Stimulated activated CD4-positive, alpha-beta T cell treated with anti-CD3 and anti-CD28 coated beads, Interleukin-4, amount 100 ng/mL, for 1 hour (primary cell): ENCODE measurements at places on chromosomes 2 and 18.

DNA sequence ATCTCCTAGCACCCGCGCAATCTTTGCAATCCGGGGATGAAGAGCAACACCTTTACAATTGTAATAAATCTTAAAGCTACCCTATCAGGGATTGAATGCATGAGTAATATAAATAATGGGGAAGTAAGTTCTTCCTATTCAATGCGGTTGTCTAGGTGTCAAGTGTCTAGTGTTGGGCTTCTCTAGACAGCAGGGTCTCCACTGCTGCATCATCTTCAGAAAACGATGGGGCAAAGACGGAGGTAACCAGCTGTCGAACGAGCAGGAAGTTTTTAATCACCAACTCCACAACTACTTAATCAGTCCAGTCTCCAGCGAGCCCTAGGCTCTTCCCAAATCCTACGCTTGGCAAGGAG, 573 bp downstream of the STAM2 start:
- DNase-seq = no peak

DNA sequence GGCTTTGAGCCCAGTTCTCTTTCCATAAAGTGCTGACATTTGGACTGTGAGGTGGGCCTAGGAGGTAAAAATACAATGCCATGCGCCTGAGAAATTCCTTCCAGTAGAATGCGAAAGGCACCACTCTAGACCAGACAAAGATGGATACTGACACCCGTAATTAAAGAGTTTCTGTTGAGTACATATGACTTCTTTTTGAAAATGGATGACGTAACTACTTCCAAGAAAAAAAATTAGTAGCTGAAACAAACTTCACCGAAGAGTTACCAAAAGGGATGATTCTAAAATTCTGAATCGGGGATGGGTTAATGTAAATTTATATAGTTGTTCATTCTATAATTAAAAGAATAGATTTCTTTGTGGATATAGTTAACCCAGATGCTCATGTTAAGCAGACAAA, 146.8 kb downstream of the ALK start:
- no peak for DNase-seq

DNA sequence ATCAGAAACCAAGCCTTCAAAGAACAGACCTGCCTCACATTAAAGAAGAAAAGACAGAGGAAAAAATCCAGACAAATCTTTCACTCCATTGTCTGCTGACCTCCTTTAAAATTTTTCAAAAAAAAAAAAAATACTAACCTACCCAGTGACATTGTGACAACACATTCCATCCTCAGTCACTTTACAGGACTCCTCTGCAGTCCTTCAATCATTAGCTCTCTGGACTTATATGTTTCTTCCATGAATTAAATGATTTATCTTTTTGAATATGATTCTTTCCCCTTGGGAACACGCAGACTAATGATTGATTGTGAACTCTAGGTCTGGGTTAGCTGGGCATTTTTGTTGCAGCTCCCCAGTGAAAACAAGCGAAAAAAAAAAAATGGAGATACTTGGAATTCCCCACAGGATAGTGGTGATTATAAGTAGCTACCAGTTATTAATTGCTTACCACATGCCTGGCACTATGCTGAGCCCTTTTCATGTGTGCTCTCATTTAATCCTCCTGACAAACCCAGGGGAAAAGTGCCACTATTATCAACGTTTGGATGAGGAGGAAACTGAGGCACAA, 261.3 kb upstream of the NCKAP5 start:
- DNase-seq = no peak

DNA sequence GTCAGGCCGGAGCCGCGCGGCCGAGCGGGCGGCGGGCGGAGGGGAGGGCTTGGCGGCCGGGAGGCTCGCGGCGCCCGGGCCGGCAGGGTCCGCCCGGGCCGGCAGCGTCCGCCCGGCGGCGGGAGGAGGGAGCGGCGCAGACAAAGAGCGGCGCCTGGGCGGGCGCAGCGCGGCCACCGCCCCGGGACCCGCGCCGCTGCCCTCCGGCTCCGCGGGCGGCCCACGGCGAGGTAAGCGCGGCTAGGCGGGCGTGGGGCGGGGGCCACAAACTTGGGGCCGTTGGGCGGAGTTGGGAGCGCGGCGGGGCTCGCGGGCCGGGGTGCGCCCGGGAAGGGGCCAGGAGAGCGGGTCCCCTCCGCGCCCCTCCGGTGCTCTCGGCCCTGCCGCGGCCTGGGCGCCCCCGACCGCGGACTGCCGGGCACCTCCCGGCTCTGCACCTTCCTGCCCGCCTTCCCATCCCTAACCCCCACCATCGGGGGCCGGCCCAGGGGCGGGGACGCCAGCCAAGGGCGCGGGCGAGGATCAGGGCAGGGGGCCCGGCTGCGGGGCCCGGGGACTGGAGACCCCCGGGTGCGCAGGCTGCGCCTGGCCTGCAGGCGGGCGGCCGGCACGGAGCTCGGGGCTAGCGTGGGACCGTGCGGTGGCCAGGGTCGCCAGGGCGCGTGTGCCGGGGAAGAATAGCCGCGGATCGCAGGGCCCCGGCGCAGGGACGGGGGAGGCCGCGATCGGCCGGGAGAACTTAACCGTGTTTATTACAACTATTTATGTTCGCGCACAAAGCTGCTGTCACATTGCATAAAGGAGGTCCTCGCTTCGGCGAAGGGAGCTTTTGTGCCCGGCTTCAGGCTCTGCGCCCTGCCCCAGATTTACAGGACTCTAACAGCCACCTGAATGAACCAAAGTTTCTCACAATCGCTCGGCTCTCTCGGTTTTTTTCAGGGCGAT, at the start of gene NCK2:
Gene NCK2, plus strand, starts transcription at position 4 of the 945 bp plus-strand sequence. CDS start 110,152 bp downstream, outside the sequence.
- DNase-seq = peak; percentile 38

GRCh38 chr2:146873646-146874259, 971.1 kb upstream of the ACVR2A start:
- DNase-seq = no peak

- DNase-seq = no peak
Observed at GRCh38 chr2:203798296-203799087, 69.1 kb upstream of the CTLA4 start.

DNA sequence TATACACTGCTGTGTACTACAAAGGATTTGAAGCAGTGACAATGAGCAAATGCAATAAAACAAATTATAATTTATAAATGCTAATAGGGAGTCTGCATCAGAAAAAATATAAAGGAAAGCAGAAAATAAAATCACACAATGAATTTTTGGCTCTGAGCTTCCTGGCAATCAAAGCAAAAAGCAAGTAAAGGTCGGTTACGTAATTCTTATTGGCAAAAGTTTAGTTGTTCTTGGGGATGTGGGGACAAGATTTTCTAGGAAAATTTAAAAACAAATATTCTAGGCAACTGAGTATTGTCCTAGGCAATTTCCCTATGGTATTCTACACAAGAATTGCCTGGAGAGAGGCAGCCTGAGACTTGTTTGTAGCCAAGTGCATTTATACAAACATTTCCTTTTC, 1.8 kb downstream of the ORC2 start:
- DNase-seq = no peak

GRCh38 chr2:54634564-54635511, 88.6 kb upstream of the EML6 start:
- DNase-seq = no peak

DNA sequence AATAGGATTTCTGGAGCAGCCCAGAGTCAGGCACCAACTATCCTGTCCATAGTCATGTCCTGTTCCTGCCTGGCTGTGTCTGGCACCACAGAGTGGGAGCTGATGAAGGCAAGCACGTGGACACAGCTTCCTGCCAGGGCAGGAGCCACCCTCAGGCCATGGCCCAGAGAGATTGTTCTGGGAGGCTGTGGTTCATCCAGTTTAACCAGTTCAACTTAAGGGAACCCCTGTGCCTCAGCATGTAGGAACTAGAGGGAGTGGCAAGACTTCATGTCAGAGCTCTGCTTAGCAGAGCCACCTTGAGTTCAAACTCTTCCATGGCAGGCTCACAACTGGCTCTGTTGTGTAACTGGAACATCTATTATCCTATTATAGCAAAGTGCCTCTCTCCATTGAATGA, 73.2 kb upstream of the NCKAP5 start:
- DNase-seq = no peak

DNA sequence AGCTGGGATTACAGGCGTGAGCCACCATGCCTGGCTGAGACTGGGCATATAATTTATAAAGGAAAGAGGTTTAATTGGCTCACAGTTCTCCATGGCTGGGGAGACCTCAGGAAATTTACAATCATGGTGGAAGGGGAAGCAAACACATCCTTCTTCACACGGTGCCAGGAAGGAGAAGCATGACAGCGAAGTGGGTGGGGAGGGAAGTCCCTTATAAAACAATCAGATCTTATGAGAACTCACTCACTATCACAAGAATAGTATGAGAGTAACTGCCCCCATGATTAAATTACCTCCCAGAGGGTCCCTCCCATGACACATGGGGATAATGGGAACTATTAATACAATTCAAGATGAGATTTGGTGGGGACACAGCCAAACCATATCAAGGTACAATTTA, 7.8 kb upstream of the LCLAT1 start:
- no peak for DNase-seq

DNA sequence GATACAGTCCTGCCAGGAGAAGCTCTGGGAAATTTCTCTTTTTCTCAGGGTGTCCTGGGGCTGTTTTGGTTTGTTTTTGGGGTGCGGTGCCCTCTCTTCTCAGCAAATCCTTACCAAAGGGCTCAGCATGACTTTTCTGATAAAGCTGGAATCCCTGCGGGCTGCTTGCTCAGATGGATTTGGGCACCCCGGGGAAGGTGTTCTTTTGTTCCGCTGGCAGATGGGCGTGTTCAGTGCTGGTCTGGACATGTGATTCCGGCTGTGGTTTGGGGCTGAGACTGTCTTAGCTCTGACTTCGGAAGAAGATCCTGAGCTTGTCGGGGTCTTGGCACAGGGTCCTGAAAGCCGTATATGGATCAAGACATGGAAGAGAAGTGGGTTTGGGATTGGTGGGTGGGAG, 134.2 kb upstream of the SPRED2 start:
- no peak for DNase-seq

DNA sequence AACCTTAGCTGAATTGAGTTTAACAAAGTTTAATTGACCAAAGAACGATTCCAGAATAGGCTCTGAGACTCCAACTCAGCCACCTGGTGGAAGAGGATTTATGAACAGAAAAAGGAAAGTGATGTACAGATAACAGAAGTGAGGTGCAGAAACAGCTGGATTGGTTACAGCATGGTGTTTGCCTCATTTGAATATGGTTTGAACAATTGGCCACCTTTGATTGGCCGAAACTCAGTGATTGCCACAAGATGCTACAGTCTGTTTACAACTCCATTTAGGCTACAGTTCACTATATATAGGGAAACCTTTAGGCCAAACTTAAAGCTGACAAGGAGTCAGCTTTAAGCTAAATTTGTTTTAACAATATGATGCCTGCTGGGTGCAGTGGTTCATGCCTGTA, 28.1 kb upstream of the SLC35G4 start:
- DNase-seq = no peak

DNA sequence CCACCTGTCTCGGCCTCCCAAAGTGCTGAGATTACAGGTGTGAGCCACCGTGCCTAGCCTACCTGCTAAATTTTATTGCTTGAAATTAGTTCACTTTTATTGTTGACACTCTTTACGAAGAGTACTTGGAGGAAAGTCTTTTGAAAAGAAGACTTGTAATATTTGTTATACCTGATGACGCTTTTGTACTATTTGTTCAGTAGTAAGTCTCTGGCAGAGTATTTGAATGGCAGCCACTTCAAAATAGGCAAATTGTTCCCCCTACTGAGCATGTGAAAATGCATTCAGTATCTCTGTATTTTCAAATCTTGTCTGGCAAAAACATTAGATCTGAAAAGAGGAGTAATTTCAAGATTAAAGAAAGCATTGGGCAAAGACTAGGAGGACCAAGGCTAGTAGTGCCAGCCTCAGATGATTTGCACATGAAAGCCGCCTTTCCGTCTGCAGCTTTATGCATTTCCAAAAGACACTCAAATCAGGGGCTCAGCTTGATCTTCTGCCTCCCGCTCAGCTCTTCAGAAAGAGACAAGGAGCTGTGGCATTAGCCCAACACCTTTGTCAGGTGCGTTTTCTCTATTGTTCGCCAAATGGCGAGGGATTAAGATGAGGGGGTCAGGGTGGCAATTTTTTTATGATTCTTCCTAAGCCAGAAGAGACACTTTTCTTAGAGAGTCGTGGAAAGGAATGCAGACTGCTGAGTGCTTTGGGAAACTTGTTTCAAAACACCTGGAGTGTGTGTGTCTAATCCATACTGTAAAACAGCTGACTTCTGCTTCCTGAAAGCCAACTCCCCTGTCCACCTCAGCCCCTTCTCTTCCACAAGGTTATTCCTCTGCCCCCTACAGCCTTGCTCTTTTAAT, 18.8 kb upstream of the FOXI3 start:
- no peak for DNase-seq

DNA sequence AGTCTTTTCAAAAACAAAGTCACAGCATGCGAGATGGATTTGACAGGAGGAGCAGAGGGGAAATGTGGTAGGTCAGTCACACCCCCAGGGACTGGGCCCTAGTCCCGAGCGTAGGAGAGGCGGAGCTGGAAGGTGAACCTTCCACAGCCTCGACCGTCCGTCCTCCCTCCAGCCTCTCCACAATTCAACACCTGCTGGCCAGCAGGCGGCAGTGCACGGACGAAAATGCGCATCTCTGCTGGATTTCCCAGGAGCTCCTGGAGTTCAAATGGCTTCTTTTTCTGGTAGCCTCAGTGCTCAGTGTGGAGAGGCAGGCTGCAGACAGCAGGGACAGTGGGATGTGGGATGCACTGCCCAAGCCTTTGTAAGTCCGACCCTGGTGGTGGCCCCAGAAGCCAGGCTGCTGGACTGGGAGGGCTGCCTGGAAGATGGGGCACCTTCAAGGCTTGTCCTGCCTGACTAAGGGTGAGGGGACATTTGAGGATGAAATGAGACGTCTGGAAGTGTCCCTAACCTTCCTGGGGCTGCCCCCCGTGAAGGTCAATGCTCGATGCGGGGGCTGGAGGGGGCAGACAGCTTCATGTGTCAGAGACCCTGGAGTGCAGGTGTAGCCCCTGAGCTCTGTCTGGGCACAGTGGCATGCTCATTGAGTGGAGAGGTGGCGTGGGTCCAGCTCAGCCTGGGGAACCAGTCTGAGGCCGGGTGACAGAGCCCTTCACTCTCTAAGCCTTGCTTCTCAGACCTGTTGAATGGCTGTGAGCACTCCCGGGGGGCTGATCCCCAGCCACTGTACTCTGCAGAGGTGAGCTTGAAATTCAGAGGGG, 189.5 kb downstream of the TFCP2L1 start:
- DNase-seq = no peak

- no peak for DNase-seq
Observed at GRCh38 chr2:24756789-24757188, 36.4 kb downstream of the PTRHD1 start.

DNA sequence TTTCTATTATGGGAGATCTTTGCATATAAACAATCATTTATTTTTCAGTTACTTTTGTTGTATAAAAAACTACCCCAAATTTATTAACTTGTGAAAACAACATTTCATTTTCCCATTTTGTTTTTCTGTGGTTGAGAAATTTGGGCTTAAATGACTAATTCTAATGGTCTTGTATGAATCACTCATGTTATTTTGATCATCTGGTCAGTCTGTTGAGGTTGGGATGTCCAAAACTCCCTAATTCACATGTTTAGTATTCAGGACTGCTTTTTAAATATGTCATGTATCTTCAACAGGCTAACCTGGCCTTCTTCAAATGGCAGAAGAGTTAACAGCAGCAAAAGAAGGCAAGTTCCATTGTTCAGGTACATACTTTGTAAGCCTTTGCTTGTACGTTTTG, 788.1 kb downstream of the TRIB2 start:
- DNase-seq = no peak
